ENCODE measurements at places on chromosomes 12 and 14.

- peak; percentile 97 for DNase-seq
Observed at GRCh38 chr12:1552911-1553491, 41.4 kb downstream of the FBXL14 start.

DNA sequence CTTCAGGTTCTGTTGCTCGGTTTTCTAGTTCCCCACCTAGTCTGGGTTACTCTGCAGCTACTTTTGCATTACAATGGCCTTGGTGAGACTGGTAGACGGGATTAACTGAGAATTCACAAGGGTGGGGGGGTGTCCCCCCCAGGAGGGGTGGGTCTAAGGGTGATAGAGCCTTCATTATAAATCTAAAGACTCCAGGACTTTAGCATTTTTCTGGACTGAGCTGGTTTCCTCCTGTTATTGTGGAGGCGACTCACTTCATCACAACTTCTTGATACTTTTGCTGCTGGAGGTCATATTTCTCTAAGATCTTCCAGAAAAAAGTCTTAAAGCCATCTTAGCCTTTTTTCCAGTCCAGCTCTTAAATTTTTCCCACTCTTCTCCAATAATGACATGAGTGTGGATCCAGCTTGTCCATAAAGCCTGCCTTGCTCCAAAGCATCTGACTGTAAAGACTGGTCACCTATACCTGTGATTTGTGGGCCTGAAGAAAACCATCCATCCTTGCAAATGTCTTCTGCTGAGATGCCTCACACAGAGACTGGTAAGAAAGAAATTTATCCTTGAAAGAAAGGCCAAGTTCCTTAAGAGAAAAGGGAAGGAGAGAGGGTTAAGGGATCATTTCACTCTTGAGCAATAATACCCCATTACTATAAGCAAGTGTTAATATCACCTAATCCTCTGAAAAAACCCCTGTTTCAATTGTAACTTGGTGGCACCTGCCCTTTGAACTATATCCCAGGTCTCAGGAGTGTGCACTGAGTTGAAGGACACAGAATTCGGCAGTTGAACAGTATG is 19.7 kb upstream of the SLC2A14 start:
- DNase-seq, result no peak

DNA sequence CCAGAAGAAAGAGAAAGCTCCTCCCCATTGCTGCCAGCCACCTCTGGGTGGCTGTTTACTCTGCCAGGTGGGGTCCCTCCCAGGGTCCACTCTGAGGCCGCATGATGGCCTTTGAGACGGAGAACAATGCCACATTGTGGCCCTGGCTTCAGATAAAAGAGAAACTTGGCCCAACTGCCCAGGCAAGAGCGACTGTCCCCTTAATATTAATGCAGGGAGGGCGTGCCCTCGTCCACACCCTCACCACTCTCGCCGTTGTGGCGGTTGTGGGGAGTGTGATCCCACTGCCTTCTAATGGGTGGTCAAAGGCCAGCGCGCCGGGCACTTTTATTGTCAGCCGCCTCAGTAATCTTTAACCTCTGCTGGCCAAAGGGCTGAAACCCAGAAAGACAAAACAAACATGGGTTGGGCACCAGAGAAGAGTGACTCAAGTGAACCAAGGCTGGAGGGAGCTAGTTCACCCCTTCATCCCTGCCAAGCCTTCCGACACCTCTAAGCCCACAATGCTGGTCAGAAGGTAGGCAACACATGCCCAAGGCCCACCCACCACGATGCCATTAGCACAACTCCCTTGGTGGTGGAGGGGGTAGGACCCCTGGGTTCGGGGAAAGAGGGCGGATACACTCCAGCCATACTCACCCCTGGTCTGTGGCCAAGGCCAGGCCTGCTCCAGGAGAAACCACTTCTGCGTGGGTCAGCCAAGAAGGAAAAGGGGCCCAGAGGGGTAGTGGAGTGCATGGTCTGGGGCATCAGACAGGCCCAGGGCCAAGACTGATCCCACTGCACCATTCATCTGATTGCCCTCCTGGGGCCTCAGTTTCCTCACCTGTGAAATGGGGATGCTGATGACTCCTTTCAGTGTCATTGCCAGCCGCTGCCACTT is 44.5 kb upstream of the BCL11B start:
- no peak for DNase-seq

DNA sequence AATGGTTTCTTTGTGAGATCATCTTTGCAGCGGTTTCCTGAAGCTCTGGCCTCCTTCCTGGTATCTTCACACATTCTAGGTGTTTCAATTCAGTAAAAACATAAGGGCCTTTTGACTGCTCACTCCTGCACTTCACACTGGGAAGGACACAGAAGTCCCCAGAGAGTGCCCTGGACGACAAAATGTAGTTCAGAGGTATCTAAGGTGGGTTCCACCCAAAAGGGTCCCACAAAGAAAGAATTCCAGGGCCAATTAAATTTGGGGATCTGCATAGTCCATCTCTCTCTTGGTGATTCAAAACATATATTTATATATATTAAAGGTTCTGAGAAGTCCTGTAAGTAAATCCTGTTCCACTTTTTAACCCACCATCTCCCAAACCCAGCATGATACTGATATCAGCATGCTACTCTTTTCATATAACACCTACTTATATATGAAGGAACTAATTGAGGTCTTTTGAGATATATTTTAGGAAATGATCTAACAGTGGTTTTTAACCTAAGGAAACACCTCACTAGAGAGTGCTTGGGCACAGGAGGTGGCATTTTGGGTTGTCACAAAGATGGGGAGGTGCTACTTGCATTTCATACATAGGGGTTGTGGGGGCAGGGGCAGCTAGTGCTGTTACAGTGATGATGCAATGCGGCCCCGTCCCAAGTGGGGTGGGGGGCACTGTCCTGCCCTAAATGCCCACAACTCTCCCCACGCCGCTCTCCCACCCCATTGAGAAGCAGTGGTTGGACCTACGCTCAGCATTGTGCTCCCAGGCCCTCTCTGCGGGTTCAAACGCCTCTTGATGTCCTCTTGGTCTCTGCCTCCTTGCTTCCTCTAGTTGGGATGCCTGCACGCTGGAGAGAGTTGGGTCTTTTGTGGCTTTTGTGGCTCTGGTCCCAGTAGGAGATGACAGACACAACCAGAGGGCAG is 109.4 kb downstream of the ARF6 start:
- DNase-seq, result no peak

GRCh38 chr14:94992046-94992445 is 165.3 kb downstream of the DICER1 start:
- no peak for DNase-seq

DNA sequence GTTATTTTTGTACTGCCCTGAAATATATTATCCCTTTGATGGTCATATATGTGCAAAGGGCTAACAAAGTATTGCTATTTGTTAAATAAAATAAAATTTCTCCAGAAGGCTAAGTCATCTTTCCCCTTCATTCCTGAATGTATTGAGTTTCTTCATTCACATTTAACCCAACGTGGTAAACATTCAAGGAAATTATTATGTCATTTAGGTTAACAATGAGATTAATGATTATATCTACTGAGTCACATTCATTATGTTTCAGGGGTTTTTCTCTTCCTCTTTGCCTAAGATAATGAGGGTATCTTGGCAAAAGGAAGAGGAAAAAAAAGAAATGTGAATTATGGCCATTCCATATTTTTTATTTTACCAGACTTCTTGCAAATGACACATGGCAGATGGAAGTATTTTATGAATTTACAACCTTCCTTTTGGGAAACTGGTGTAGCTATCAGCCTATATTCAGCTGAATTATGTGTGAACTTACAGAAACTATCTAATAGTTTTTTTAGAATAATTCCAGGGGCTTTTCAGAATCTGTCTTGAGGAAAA is 27.2 kb downstream of the TSPAN8 start:
- DNase-seq, result no peak

DNA sequence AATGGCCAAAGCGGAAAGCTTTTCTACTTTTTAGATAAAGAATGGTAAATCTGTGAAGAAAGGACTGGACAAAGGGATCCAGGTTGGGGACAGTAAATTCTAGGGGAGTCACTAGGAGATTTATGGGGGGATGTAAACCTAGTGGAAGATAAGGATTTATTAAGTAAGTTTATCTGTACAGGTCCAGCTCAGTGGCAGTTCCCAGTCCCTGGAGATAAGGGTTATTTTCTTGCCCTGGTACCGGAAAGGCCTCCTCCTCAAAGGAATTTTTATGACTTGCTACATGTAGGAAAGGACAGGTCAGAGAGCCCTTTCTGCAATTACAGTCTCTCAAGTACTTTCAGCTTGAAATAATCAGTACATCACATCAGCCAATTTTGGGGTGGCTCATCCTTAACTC is 72.6 kb upstream of the BICD1 start:
- no peak for DNase-seq

GRCh38 chr12:25615119-25615518 is 62.0 kb upstream of the LMNTD1 start:
- DNase-seq, result peak; percentile 67

DNA sequence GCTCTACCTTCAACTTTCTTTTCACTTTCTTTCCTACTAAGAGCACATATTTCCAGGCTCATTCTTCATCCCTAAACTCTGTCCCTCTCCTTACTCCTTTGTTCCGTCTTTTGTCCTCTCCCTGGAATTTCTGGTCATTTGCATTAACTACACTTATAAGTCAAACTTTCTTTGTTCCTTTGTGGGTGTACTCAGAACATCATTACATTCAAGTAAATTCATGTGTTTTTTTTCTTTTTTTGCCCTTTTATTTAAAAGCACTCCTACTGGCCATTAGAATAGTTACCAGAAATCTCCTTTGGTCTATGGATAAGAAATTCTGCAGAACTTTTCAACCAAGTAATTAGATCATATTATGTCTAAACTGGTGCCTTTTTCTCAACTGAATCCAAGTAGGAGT is 802.6 kb downstream of the DIO2 start:
- DNase-seq, result no peak

DNA sequence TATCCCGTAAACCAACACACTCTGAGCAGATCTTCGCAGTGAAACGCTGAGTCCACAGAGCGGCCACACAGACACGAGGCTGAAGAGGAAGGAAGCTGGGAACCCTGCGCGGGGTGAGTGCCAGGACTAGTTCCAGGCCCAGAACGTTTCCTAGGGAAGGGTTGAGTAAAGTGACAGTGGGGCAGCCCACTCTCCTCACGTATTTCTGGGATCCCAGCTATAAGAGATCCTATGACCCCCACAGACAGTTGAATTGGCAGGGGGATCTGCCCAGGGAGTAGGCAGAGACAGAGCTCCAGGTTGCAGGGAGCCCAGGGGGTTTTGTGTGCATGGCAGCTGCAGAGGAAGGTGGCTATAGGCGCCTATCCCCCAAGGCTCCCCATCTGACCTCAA is 51.1 kb downstream of the GTF2A1 start:
- no peak for DNase-seq

DNA sequence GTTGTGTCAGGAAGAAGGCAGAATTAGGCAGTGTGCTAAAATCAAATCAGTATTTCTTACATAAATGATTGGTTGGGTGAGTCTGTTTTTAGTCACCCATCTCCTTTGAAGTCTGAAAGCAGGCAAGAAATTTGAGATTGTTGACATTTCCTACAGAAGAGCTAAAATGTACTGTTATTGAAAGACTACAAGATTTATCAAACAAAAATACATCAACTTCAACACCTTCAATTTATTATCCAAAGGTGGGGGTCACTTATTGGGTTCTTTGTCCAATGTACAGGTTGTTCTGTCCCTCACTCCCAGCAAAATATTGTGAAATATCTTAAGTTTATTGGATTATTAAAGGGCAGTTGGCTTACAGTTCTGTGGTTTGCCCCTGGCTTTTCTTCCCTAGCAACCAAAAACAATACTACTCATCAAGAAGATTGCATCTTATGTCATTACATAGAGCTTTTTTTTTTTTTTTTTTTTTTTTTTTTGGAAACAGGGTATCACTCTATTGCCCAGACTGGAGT is 20.6 kb upstream of the PKP2 start:
- DNase-seq, result no peak

DNA sequence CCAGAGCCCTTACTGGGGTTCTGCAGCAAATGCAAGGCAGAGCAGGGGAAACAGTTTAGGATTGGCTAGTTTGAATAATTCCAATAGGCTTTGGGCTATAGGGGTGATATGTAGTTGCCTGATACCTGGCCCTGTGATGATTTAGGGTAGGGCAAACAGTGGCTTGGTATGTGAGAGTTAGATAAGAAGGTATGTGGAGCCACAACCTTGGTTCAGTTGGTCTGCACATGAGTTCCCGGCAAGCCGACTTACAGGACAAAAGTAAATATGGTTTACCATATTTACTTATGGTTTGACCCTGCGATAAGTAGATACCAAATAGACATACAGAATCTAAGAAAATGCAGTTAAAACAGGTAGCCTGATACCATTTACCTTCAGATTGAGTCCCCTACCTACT is 8.3 kb upstream of the CAPRIN2 start:
- no peak for DNase-seq

DNA sequence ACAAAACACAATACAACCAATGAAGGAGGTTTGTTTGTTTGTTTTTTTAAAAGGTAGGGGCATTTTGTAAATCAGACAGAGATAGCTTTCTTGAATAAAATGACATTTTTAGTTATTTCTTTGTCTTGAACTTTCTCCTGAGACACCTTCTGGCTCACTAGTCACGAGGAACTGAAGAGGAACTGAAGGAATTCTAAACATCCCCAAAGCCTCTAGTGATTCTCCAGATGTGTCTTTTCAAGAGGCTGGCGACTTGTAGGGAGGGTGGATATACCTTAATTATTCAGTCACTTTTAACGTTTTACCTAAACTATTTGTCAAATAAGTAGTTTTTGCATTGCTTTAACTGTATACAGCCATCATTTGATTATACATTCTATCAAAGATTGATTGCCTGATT is 211.2 kb upstream of the LRIG3 start:
- DNase-seq, result no peak

DNA sequence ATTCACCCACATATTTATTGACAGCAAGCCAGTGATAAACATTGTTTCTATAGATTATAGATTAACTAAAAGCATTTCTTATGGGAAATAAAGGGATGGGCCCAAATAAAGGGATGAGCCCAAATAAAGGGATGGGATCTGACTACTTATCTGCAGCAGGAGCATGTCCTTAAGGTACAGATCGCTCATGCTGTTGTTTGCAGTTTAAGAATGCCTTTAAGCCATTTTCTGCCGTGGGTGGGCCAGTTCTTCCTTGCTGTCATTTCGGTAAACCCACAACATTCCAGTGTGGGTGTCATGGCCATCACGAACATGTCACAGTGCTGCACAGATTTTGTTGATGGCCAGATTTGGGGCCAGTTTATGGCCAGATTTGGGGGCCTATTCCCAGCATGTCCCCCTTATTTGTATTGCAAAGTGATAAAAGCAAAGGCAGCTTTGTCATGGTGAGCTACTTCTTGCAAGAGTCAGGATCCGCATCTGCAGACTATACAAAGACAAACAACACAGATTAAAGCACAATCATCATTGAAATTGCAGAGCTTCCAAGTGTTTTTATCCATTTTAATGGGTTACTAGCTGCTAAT is 700.7 kb downstream of the LRFN5 start:
- no peak for DNase-seq

- no peak for DNase-seq
Observed at GRCh38 chr12:5872745-5873144, 72.3 kb downstream of the ANO2 start.

GRCh38 chr12:28497889-28498411 is 307.7 kb downstream of the CCDC91 start:
- DNase-seq, result no peak

- DNase-seq, result no peak
Observed at GRCh38 chr12:112007945-112008344, 5.0 kb downstream of the TMEM116 start.

GRCh38 chr14:51176839-51177238 is 63.2 kb upstream of the TMX1 start:
- DNase-seq, result no peak

Measured in AG09309 (cell line).